ENCODE measurements at places on chromosomes 4 and X.

DNA sequence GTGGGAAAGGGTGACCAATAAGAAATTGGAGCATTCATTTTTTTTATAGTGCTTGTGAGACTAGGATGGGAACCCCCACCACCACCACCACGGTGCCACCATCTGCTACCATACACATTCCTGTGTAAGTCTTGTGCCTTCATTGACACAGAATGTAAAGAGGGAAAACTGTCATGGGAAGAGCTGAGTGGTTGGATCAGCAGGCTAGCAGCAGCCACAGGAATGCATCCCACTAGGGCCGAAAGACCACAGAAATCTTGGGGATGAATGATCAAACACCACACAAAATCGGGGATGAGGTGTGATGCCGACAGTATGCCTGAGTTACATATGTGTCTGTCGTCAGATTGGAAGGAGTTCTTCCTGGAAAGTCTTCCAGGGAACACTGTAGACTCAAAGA is 69.2 kb downstream of the SRPX start:
- DNase-seq = no peak

GRCh38 chr4:175784986-175785525 is 27.0 kb downstream of the GPM6A start:
- no peak for DNase-seq

GRCh38 chrX:3141031-3141430 is 99.8 kb downstream of the ARSF start:
- DNase-seq = no peak

DNA sequence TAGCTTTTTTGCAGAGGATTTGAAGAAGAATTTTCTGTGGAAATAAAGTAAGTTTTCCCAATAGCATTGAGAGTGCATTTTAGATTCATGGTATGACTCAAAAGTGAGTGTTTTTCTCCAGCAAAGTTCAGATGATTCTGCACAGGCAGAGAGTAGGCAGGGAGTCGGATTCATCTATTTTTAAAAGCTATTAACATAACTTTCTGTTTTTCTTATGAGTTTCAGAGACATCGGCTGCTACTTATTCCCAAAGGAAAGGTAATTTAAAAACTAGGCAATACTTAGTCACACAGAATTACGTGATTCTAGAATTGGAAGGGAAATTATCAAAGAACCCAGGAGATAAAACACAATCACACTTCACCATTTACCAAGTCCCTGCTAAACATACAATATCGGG is 4.4 kb downstream of the CCDC110 start:
- DNase-seq = no peak

GRCh38 chr4:16759931-16760582 is 138.4 kb downstream of the LDB2 start:
- DNase-seq = peak; percentile 48

Data from eye (tissue), 1 donor.